ENCODE measurements at places on chromosomes 3 and 15.

- DNase-seq, result no peak
These were observed 90.2 kb upstream of the LMOD3 start for GRCh38 chr3:69212411-69213160.

DNA sequence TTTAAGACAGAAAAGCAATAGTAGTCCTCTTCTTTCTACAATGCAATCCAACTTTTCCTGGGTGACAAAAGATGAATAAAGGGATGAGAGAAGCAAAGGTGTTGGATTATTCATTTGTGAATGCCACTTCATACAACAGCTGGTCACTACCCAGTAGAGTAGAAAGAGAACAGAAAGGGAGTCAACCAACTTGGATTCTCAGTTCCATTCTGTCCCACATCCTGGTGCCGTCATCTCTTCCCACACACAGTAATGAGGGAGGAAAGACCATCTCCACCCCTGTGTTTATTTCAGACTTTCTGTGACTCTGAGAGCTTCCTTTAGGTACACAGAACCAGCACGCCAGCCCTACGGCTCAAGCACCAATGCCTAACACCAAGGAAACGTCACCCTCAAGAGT is 71.0 kb downstream of the FOXP1 start:
- DNase-seq, result no peak

GRCh38 chr3:44870375-44871061 is 3.9 kb upstream of the TGM4 start:
- no peak for DNase-seq

DNA sequence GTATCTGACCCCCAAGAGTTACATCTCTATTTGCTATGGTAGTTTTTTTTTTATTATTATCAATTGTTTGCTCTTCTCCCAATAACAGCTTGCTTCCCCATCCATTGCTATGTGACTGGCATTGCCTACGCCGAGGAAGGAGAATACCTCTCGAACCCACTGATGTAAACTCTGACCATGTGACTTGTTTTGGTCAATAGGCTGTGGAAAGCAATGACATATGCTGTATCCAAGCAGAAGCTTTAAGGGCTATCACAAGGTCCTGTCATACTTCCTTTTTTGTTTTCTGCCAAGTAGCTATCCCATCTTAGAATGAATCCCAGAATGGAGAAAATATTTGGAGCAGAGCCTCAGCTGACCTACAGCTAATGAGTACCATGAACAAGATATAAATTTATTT is 111.0 kb upstream of the FRMD4B start:
- no peak for DNase-seq

DNA sequence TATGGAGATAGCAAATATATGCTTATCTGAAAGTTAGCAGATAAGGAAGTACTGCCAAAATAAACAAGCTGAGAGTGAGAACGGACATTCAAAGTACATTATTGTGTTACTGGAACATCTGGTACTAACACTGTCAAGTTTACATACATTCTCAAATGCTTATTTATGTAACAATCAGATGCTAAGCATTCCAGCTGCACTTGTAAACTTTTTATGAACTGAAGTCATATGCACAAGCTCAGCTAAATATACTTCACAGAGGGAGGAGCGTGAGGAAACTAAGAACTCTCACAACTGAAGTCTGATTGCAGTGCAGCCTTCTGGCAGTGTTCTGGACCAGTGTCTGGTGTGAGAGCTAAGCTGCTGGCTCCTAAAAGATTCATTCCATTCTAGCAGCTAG is 223.7 kb upstream of the NANOGP8 start:
- no peak for DNase-seq

DNA sequence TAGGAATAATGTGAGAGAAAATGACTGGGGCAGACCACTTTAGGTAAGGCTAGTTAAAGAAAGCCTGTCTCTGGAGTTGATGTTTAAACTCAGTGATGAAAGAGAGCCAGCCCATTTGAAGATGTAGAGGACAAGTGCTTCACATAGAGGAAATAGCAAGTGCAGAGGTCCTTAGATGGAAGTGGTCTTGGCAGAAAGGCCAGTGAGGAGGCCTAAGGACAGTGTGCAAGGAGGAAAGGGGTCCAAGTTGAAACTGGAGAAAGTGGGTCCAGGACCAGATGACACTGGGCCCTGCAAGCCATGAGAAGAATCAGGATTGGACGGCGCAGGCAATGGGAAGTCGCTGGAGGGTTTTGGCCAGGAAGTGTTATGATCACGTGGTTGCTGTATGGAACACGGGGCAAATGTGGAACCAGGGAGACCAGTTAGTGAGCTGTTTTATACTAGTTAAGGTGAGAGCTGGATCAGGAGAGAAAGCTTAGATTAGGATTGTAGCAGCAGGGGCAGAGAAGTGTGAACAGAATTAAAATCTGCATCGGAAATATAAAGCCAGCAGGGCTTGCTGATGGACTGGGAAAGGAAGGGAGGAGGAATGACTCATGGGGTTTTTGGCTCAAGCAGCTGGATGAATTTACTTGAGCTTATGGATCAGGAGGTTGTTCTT is 48.0 kb upstream of the SCAANT1 start:
- no peak for DNase-seq

- DNase-seq, result no peak
These were observed 64.1 kb downstream of the NIPA2 start for GRCh38 chr15:22902578-22902977.

DNA sequence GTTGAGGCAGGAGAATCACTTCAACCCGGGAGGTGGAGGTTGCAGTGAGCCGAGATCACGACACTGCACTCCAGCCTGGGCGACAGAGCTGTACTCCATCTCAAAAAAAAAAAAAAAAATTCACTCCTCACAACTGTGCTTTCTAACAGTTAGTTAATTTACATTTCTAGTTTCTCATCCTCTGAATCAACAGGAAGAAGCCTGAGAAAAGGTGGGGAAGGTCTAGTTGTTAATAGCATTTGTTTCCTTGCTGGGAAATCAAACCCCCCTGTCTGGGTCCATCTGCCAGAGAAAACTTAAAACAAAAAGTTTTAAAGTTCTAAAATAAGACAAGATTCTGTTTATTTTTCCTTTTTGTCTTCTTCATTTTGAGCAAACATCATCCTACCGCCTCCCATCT is 62.3 kb downstream of the TMEM39A start:
- no peak for DNase-seq

GRCh38 chr3:107629566-107629965 is 106.8 kb downstream of the BBX start:
- DNase-seq, result no peak

DNA sequence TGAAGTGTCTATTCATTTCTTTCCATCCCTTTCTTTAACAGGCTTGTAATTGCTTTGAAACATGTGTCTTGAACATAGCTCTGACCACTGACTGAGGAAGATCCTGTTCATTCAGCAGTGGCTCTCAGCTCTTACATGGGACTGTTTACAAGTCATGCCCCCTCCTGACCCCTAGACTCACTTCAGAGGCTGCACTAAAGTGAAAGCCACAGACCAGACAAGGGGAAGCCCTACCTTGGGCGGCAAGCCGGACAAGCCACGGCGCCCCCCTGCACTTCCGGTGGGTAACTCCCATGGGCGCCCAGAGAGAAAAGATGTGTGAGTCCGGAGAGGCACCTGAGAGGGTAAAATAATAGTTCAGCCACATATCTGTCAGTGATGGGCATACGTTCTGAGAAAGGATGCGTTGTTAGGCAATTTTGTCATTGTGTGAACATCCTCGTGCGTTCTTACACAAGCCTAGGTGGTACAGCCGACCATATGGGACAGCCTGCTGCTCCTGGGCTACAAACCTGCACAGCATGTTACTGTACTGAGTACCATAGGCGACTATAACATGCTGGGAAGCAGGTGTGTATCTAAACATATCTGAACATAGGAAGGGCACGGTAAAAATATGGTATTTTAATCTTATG is 116.2 kb downstream of the CHSY1 start:
- DNase-seq, result no peak

- DNase-seq, result no peak
These were observed 53.3 kb downstream of the EFCAB12 start for GRCh38 chr3:129375099-129375498.

GRCh38 chr3:183449791-183450190 is 21.4 kb upstream of the MCF2L2 start:
- no peak for DNase-seq
